Bronchial epithelial cell (primary cell): ENCODE measurements at places on chromosomes 12 and 14. TPM values are rescaled to one million over a fixed set of nuclear protein-coding genes. Genes with fewer than 3 reads are reported as not detected.

- DNase-seq, result no peak
Observed at GRCh38 chr14:66242001-66242400, 244.2 kb upstream of the CCDC196 start.

BCL7A gene
- total RNA-seq, result 16.3 and 17.1 TPM in 2 replicates

ADCK1 gene
- total RNA-seq, result 2.8 and 4.5 TPM in 2 replicates

GRCh38 chr14:81562818-81563217 lies 29.2 kb upstream of the SEL1L start:
- DNase-seq, result no peak

GRCh38 chr14:53109105-53110041 lies 43.8 kb downstream of the DDHD1 start:
- no peak for DNase-seq
